ENCODE measurements at places on chromosomes 3 and 15.

GRCh38 chr3:46186471-46187340, 21.4 kb downstream of the CCR1 start:
- DNase-seq, result no peak

GRCh38 chr3:65703026-65703425, 335.7 kb downstream of the MAGI1 start:
- no peak for DNase-seq

GRCh38 chr3:29557186-29557585, 276.3 kb downstream of the RBMS3 start:
- no peak for DNase-seq

GRCh38 chr15:78672285-78673014, 31.4 kb upstream of the CHRNB4 start:
- no peak for DNase-seq

DNA sequence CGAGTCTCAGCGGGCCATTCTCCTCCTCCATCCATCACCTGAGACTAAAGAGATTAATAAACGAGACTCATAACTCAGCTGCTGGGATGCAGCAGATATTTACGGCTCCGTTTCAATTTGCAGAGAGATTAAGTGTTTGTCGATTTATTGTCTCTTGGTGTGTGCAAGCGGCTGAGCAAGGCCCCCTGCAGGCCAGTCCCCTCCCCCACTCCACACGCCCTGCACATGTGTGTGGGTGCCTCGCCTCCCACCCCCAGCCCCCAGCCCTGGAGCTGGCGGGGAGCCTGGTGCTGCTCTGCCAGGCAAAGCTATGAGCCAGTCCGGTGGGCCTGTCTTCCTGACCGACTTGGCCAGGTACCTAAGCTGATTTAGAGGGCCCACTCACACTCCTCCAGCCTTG, 63.0 kb downstream of the CYP11A1 start:
- no peak for DNase-seq

DNA sequence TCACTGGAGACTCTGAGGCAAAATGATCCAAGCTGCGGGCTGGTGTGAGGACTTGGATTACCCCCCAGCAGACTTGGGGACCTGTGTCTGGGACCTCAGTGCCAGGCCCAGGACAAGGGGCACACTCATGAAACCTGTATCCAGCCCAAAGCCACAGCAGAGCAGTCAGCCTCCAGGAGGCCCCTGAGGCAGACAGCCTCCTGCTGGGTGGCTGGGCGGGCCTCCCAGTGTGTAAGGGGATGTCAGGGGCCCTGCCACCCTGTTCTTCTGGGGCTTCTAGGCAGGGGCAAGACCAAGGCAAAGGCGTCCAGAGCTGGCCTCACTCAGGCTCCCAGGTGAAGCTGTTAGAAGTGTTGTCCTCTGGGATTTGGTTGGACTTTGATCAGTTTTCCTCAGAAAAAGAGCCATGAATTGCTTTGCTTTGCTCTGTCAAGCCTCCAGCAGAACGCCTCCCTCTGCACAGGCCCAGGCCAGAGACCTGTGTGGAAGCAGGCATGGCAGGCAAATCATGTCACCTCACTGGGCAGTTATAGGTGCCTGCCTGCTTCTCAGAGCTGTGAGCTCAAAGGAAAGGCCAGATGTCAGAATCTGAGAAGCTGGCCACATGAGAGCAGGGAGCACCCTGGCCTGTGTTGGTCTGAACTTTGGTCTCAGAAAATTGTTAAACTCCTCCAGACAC, 77.4 kb downstream of the SMAD6 start:
- no peak for DNase-seq

DNA sequence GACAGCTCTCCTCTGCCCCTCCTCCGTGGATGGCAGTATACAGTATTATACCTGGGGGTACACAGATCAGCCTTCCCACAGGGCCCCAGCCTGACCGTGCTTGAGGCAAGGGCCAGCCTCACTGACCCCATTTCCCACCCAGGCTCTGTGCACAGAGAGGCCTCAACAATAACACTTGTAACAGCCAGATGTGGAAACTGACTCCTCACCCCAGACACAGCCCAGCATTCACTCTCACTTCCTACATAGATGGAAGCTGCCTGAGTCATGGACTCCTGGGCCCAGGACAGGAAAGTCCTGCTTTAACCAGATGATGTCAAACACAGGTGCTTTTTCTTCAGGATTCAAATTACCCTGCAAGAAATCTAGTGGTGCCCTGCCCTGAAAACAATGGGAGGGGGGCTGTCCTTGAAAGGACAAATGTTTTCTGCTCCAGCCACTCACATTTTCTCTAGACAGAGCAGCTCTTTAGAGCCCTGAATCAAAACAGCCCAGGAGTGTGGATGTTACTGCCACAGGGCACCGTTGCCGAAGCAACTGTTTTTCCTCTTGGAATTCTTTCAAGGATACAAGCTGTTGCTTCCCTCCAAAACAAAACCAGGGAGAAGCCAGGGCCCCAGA, 16.4 kb downstream of the CCDC12 start:
- DNase-seq, result no peak

- no peak for DNase-seq
These were observed 2.2 kb upstream of the ITIH1 start for GRCh38 chr3:52774901-52775864.

DNA sequence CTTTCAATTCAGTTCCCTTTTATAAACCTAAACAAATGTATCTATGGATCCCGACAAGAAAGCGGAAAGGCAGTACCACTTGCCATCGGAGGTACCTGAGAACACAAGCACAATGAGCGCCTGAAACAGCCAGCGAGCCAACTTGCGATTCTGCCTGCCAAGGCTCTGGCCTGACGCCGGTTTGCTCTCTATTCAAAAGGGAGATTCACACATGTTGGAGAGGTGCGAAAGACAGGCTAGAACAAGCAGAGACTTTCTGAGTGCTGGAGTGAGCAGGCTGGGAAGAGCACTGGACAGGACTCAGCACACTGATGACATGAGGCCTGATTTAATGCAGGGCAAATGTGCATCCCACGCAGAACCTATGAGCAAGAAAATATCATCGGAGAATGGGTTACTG, 17.7 kb upstream of the PRR23E start:
- DNase-seq, result no peak

DNA sequence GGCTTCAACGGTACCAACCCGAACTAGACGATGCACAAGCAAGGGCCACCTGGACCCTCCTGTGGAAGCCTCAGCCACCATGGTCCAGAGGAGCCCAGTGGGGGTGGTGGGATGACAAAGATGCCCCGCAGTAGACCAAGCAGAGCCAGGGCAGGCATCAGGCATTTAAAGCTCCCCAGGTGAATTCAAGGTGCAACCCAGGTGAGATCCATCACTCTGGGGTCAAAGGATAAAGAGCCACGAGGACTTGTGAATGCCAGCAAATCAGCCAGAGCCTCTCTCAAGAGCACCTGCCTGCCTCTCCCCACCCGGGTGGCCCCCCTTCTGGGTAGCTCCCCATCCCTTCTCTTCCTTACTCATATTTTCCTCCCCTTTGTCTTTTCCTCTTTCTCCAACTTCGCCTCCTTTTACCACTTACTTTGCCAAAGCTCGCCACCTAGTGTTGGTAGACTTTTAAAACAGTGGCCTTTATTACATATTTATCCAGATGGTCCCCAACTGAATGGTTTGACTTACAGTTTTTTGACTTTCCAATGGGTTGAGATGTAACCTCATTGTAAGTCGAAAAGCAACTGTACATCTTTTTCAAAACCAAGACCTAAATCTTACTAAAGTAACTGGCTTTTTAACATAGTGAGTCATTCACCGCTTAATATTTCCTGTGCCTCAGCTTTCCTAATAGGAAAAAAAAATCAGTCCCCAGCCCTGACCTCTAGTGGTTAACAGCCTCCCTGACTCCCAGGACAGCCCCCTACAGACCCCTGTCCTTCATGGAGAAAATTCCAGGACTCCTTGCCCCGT, 18.8 kb downstream of the PLA2G4F start:
- no peak for DNase-seq

DNA sequence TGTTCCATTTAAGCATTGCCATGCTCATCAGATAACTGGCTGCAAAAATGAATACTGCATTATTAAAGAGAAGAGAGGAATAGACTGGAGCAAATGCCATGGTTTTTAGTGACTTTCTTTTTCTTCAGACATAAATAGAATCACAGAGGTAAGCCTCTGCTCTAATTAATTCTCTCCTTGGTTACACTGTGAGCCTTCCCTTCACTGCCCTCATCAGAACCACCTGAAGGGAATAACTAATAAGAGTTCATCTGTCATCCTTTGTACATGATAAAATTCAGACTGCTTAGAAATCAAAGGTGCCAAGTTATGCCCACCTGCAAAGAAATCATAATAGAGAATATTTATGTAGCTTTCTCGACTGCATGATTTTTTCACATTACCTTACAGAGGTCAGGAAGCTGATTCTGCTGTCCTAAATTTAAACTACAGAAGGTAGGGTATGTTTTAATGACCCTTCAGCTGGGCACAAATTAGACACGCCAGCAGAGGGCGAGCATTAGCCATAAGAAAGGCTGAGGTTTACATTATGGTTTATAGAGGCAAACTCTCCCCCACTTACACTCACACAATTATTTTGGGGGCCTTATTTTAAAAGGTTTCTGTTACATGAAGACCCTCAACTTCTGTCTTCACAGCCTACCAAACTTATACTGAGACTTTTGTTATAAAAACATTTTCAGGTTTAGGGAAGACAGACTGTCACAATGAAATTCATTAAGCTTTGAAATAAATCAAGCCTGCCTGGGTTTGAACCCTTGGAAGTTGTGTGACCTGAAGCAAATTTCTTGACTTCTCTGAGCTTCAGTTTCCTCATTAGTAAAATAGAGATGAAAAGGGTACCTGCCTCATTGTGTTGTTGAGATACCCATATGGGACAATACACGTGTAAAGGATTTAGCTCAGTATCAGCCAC, 15.3 kb upstream of the UNC13C start:
- no peak for DNase-seq

- no peak for DNase-seq
These were observed 42.4 kb downstream of the TIGIT start for GRCh38 chr3:114336122-114336697.

DNA sequence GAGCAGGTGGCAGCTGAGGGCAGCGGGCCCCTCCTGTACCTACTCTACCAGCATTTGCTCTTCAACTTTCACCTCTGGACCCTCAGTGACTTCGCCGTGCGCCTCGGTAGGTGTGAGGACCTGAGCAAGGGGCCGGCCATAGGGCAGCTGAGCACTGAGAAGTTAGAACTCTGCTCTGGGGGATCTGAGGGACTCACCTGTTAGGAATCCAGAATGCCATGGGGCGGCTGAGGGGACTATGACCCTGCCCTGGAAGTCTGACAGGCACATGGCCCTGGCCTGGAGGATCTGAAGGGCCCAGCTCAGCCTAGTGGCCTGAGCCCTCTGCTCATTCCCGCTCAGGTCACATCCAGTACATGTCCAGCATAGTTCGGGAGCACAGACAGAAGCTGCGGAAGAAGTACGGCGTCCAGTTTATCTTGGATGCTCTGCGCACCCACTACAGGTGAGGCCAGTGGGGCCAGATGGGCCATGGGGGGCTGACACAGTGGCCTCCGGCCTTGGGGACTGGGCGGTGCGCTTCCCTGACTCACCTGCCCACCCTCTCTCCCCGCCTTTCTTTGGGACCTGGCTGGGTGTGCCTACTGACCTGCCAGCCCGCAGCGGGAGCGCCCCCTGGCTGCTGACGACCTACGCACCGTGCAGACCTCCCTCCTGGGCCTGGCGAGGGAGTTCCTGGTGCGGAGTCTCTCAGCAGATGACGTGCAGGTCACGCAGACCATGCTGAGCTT, 18.8 kb downstream of the NBEAL2 start:
- DNase-seq, result peak; percentile 52

DNA sequence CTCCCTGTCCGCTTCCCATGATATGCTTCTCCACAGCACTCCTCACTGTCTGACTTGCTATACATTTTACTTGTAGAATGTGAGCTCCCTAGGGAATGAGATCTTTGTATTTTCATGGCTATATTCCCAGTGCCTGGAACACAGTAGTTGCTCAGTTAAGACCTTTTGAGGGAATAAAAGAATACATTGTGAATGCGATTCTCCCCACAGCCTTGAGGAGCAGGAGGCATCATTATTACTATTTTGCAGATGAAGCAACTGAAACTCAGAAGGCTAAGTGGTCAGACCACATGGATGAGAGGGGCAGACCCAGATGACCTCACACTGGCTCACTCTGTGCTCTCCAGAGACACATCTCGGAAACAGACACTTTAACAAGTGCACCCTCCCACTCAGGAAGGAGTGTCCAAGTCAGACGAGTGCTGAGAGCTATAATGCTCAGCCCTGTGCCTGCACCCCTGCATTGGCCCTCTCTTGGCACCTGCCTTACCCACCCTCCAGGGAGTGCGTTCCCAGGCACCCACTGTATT, 46.8 kb downstream of the SST start:
- no peak for DNase-seq

DNA sequence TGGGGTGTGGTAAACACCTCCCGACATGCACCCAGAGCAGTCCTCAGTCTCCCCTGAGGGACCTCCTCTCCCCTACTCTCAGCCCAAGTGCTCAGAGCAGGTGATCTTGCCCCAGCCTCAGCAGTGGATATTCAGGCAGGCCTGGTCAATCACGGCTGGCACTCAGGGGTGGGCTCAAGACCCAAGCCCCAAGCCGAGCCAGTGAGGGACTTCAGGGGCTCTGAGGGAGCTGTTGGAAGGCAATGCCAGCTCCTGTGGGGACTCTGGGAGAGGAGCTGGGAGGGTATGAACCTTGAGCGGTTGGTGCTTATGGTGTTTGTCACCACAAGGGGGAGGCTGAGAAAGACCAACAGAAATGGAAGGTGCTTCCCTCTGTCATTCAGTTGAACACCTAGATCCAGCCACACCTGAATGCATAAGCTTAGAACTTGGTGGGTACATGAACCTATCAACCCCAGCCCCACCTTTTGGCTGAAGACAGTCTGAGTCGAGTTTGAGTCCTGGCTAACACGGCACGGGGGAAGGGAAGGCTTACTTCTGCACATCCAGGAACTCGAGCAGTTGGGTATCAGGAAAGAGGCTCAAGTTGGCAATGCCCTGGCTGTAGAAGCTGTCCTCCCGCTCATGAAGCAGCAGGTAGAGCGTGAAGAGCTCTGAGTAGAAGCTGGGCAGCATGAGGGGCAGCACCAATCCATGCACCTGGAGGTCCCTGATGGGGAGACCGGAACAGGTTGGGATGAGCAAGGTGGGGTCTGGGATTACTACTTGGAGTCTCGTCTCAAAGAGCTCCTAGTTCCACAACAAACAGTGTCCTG, 19.2 kb downstream of the ALS2CL start:
- no peak for DNase-seq

GRCh38 chr3:193894121-193894863, 241.7 kb upstream of the HES1 start:
- no peak for DNase-seq

DNA sequence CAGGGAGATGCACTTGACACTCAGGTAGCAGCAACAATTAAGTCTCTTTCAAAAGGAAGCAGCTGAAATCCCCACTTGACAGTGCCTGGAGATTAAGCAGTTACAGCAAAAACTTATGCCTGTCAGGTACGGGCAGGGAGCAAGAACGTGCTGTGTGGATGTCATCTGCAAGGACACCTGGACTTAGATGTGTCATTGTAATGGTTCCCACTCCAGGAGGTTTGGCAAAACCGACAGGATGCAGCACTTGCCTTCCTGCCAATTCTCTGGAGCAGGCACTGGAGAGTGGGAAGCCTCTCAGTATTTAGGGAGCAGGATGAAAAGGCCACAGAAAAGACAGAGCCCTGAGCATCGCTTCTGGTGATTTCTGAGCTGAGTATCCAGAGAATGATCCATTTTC, 292.4 kb downstream of the PDCD6IP start:
- no peak for DNase-seq

GRCh38 chr15:59396679-59397078, 24.0 kb upstream of the MYO1E start:
- no peak for DNase-seq

All from stimulated activated CD8-positive, alpha-beta memory T cell treated with anti-CD3 and anti-CD28 coated beads, Interleukin-4, amount 100 ng/mL, for 4 hours (primary cell).